ENCODE measurements at places on chromosomes 6 and 20. TPM values are rescaled to one million over a fixed set of nuclear protein-coding genes. Genes with fewer than 3 reads are reported as not detected.

SLC35D3 gene
- total RNA-seq, result not detected

RNF39 gene
- not detected for total RNA-seq

HLA-DQB1 gene
- 0.51 TPM for total RNA-seq

OPRM1 gene
- total RNA-seq, result not detected

OR14J1 gene
- not detected for total RNA-seq

ZSCAN16 gene
- 5.3 TPM for total RNA-seq

CYP21A2 gene
- 1.1 TPM for total RNA-seq

SLC17A4 gene
- not detected for total RNA-seq

TDP2 gene
- total RNA-seq, result 33.6 TPM

MCHR2 gene
- not detected for total RNA-seq

FNDC1 gene
- 0.23 TPM for total RNA-seq

TINAG gene
- total RNA-seq, result not detected

PKIB gene
- total RNA-seq, result 1.1 TPM

HACE1 gene
- 13.0 TPM for total RNA-seq

DEFB124 gene
- not detected for total RNA-seq
